Right atrium auricular region (tissue), 2 donors: ENCODE measurements at places on chromosomes 3 and 15.

DNA sequence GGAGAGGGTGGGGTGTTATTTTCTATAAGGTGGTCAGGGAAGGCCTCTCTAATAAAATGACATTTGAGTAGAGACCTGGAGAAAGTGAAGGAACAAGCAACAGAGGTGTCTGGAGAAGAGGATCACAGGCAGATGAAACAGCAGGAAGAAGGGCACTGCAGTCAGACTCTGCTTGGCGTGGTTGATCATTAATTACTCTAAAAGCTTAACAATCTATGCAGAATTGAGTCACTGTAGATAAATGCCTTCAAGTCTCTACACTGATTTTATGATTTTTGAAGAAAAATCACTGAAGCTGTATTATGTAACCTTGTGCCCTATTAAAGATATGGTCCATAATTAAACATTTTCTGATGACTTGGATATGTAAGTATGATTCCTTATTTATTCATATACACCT, 114.2 kb downstream of the TNIK start:
- no peaks in the 10 kb centered on the region for H3K36me3 ChIP-seq
- no peak overlapping the region for H3K4me3 ChIP-seq
- peaks cover 7% of the 10 kb centered on the region for H3K4me1 ChIP-seq

- H3K27me3 ChIP-seq, result no peaks in the 10 kb centered on the region
- DNase-seq, result no peak
- H3K4me1 ChIP-seq, result peaks cover 12% of the 10 kb centered on the region
- H3K36me3 ChIP-seq, result no peaks in the 10 kb centered on the region
- no peak overlapping the region for H3K27ac ChIP-seq
Measured at GRCh38 chr3:187773233-187774184, 28.2 kb upstream of the BCL6 start.

DNA sequence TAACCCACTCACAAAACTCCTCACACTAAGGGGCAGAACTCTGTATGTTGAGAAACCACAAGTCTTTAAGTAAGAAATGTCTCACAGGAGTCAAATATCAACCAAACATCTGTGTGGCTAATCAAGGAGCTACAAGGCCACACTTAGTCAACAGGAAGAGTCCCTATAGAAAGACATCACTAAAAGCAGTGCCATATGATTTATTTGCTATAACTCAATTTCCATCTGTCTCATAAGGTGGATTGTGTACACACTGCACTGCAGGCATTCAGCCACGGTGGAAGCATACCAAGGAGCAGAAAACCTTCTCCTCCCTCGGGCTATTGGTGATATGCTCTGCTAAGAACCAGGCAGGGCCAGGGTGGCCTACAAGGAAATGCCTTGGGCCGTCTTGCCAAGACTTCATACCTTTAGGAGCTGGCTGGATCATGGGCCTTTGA, 197.6 kb upstream of the CFAP20DC start:
- no peaks in the 10 kb centered on the region for H3K27me3 ChIP-seq
- H3K36me3 ChIP-seq, result no peaks in the 10 kb centered on the region
- no peak overlapping the region for H3K4me3 ChIP-seq
- no peak overlapping the region for H3K27ac ChIP-seq
- DNase-seq, result no peak

GRCh38 chr15:52523192-52523591, 5.5 kb downstream of the MYO5A start:
- no peak for DNase-seq
- H3K4me3 ChIP-seq, result no peak overlapping the region
- no peak overlapping the region for H3K27ac ChIP-seq

DNA sequence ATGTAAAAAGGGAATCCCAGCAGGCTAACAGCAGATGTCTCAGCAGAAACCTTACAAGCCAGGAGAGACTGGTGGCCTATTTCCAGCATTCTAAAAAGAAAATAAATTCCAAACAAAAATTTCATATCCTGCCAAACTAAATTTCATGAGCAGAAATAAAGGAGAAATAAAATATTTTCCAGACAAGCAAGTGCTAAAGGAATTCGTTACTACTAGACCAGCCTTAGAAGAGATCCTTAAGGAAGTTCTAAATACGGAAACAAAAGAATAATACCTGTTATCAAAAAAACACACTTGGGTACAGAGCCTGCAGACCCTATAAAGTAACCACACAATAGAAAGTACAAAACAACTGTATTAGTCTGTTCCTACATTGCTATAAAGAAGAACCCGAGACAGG, 41.4 kb downstream of the HDGFL3 start:
- no peaks in the 10 kb centered on the region for H3K4me1 ChIP-seq
- H3K27ac ChIP-seq, result no peak overlapping the region
- no peaks in the 10 kb centered on the region for H3K27me3 ChIP-seq
- no peaks in the 10 kb centered on the region for H3K36me3 ChIP-seq
- no peak for DNase-seq

GRCh38 chr3:84567796-84568195, 391.0 kb upstream of the CADM2 start:
- H3K36me3 ChIP-seq, result no peaks in the 10 kb centered on the region
- no peaks in the 10 kb centered on the region for H3K27me3 ChIP-seq
- H3K4me1 ChIP-seq, result no peaks in the 10 kb centered on the region
- no peak for DNase-seq
